Stimulated activated CD4-positive, alpha-beta T cell treated with anti-CD3 and anti-CD28 coated beads, Interleukin-1b, Interleukin-23, amount 100 ng/mL, for 4 hours (primary cell): ENCODE measurements at places on chromosomes 12 and 14.

DNA sequence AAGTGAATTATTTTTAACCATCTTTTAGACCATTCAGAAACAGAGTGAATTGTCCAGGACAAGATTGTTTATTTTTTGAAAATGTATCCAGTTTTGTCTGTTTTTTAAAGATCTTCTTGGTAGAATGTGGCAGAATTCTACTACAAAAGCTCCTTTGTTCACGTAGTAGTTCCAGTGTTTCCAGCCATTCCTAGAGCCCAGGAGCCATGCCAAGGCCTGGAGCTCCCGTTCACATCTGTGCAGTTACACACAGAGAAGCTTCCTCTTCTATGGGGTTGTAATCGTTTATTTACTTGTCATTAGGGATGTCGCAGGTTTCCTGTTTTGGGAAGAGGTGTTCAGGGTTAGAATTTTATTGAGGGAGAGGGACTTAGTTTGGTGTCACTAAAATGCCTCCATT lies 409.8 kb downstream of the NPAS3 start:
- DNase-seq: no peak

- DNase-seq: no peak
Observed at GRCh38 chr12:45548426-45548825, 181.1 kb upstream of the ARID2 start.

- no peak for DNase-seq
Observed at GRCh38 chr14:79596551-79596950, 614.8 kb downstream of the DIO2 start.

- no peak for DNase-seq
Observed at GRCh38 chr12:48998497-48999353, 450 bp downstream of the DDN start.

DNA sequence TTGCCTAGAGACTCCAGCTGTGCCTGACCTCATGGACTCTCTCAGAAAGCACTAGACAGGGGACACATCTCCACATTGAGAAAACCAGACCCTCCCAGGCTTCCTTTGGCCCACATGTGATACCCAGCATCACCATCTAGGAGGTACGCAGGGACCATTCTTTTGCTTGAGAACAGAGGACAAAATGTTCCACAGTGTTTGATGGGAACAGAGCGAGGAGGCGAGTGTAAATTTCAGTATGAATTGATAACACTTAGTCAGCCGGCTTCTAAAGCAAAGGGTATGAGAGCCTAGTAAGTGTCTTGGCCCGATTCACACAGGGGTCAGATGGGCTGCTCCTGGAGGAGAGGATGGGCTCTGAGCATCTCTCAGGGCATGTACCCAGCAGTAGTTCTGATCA lies 1052.4 kb downstream of the BCL11B start:
- DNase-seq: no peak

- DNase-seq: no peak
Observed at GRCh38 chr12:58671196-58671595, 249.1 kb downstream of the LRIG3 start.

GRCh38 chr14:106562451-106562850 lies 1036.1 kb downstream of the TMEM121 start:
- DNase-seq: no peak

- no peak for DNase-seq
Observed at GRCh38 chr12:122830517-122831214, 4.6 kb upstream of the HIP1R start.

GRCh38 chr14:85280074-85280473 lies 249.9 kb upstream of the FLRT2 start:
- DNase-seq: no peak

- DNase-seq: no peak
Observed at GRCh38 chr12:110023059-110023980, 24.1 kb downstream of the ANKRD13A start.

DNA sequence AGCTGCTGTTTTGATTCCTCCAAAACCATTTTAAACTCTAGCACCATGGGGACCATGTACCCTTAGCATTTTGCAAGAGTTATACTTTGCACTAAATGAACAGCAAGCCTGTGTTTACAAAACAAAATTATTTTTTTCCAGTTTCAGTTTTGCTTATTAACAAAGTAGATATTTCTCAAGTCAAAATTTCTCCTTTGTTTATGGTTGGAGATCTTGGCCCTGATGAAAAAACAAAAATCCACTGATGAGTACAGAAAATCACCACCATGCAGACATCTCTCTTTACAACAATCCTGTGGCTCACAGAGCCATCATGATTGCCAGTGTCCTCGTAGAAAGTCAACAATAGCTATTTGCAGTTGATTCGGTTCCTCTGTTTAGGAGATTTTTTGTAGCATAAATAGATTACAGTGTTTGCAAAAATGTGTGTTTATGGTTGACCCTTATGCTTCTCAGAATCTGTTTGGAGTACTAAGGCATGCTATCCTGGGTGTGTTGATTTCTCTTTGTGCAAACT lies 201.1 kb upstream of the NUDT4 start:
- DNase-seq: no peak

GRCh38 chr14:85534458-85535293 lies 4.7 kb downstream of the FLRT2 start:
- DNase-seq: no peak

DNA sequence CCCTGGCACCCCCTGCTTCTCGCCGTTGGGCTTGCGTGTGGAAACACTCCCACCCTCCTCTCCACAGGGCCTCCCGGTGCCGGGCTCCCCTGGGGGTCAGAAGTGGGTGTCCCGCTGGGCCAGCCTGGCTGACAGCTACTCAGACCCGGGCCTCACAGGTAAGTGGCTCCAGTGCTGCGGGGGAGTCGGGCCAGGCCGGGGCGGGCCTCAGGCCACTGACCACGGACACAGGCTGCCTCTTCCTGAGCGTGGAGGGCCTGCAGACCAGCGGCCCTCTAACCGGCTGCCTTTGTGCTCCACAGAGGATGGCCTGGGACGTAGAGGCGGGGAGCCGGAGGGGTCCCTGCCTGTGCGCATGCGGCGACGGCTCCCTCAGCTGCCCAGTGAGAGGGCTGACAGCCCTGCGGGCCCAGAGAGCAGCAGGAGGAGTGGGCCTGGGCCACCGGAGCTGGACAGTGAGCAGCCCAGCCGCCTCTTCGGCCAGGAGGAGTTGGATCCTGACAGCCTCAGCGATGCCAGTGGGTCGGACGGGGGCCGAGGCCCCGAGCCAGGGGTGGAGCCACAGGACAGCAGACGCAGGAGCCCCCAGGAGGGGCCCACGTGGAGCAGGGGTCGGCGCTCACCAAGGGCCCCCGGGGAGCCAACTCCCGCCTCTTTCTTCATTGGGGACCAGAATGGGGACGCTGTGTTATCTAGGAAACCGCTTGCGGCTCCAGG lies 21.1 kb downstream of the CEP170B start:
- no peak for DNase-seq

- no peak for DNase-seq
Observed at GRCh38 chr14:67853715-67854114, 34.1 kb downstream of the RAD51B start.

- DNase-seq: no peak
Observed at GRCh38 chr12:46082490-46083200, 92.3 kb upstream of the SCAF11 start.

GRCh38 chr12:128864516-128865186 lies 11.4 kb downstream of the GLT1D1 start:
- DNase-seq: no peak

DNA sequence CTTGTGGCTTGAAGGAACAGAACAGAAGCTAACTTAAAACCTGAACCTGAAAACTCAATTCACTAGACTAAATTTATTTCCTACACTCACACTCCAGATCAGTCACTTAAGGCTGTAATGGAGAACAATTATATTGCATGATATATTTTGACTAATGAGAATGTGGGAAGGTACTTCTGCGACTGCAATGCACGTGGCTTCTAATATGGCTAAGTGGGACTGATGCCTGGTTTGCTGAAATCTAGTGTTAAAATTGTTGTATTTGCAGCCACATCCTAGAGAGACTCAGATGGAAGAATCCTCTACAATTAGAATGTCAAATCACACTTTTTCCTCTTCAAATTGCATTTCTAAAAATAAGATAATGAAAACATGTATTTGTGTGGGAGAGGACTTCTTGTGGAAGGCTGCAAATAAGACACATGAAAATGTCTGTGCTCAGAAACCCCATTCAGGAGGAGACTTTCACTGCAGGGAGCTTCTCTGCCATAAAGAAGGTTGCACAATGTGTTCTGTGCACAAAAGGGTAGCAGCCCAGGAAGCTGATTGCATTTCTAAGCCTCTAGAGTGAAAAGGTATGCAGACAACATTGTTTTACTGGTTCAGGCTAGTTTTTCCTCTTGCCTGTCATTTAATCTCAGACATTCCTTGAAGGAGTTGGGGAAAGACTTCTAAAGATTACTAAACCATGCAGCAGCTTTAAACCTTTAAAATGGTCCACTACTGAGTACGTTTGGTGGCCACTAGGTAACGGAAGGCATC lies 224.3 kb downstream of the NEDD1 start:
- no peak for DNase-seq
